Muscle of leg (tissue), 16 donors: ENCODE measurements at places on chromosomes 4 and X. TPM values are rescaled to one million over a fixed set of nuclear protein-coding genes. Genes with fewer than 3 reads are reported as not detected.
A peak's percentile ranks its signal among the peaks of the same experiment; 100 is the strongest.

The DGKK gene
- not detected for total RNA-seq

The PASD1 gene
- 0.04 TPM for total RNA-seq

The NPY2R gene
- under 0.01 TPM for total RNA-seq

The PPA2 gene
- total RNA-seq = 69.7 TPM

The CSAG1 gene
- total RNA-seq = not detected

DNA sequence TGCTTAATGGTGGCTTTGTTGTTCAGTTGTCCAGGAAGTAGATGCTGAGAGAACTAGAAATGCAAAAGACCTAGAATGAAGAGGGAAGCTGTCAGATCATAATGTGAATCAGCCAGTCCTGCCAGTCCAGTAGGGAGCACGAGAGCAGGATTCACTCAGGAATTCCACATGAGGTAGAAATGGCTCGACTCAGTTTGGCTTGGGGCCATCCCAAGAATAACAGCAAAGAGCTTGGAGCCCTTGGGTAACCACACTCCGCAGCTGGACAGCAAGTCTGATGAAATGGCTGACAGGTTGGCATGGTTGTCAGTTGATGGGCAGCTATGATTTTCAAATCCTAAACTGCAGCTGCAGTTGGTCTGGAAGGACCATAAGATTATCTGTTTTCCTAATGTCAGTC lies 44.5 kb upstream of the WDR1 start:
- no peak for DNase-seq
- no peaks in the 10 kb centered on the region for H3K36me3 ChIP-seq
- H3K4me1 ChIP-seq = no peaks in the 10 kb centered on the region
- H3K27ac ChIP-seq = no peak overlapping the region

The WDR17 gene
- total RNA-seq = 0.22 TPM

- H3K36me3 ChIP-seq = no peaks in the 10 kb centered on the region
- no peak overlapping the region for H3K4me3 ChIP-seq
- peak; percentile 73 for DNase-seq
- no peak overlapping the region for H3K27ac ChIP-seq
- H3K27me3 ChIP-seq = no peaks in the 10 kb centered on the region
Observed at GRCh38 chr4:54368281-54369265, 139.5 kb downstream of the PDGFRA start.

The IL15 gene
- 4.5 TPM for total RNA-seq

GRCh38 chr4:47493238-47494123 lies 8.4 kb downstream of the ATP10D start:
- no peak for DNase-seq
- H3K4me3 ChIP-seq = no peak overlapping the region
- no peak overlapping the region for H3K27ac ChIP-seq
- no peaks in the 10 kb centered on the region for H3K27me3 ChIP-seq
- H3K36me3 ChIP-seq = no peaks in the 10 kb centered on the region

The RASSF6 gene
- total RNA-seq = 0.04 TPM
